Activated T-helper 1 cell treated with anti-CD3 and anti-CD28 coated beads, Interleukin-2, amount 50 U/mL, for 16 hours (primary cell): ENCODE measurements at places on chromosomes 11 and 22.

DNA sequence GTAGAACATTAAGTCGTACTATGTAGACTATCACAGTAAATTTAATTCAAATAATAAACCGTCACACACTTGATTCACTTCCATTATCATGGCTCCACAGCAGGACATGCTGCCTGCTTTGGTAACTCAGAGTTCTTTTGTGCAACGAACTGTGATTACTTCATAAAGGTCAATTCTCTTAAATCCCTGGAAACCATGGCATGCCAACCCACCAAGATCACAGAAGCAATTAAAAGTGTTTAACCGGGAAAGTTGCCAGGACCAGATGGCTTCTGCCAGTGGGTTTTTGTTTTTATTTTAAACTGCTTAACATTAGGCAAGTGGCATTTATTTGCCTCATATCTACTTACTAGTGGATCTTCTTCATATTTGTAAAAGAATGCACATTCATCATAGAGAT, 1162.1 kb downstream of the DLG2 start:
- no peak for DNase-seq

DNA sequence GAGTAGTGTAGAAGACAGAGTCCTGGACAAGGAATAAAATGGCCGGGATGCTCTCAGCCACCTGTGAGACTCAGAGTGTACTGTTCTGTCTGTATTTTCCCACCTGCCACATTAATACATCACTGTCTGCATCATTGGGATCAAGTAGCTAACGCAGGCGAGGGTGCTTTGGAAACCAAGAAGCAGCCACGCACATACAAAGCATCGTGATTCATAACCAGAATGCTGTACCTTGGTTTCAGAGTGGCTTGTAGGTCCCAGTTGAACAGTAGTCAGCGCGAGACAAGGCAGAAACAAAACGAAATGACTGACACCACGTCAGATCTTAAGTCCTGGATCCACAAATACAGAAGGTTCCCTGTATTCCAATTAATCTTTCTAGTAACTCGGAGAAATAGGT, 198.3 kb downstream of the GRIK4 start:
- no peak for DNase-seq

DNA sequence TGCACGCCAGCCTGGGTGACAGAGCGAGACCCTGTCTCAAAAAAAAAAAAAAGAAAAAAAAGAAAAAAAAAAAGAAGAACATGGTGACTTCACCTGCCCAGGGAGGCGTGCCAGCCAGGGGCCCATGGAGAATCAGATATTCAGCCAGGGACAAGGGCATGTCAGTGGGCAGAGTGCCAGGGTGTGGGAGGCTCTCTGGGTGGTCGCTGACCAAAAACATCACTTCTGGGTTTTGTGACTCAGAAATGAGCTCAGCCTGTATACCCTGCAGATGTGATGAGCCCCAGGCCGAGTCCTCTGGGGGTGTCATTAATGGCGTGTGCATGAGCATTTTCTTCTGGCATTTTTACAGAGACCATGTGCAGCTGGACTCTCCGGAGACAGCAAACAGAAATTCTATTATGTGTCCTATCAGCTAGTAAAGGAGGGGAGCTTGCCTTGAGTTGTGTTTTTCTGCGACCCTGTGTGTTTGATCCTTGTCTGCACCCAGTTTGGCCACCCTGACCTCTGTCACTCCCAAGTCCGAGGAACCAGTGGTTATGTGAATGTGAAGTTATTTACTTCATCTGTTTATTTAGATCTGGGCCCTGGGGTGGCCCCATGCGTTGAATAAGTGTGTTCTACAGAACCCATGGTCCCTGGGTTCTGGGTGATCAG, 53.6 kb downstream of the BCR start:
- no peak for DNase-seq

- DNase-seq, result no peak
These were observed 11.6 kb upstream of the CHADL start for GRCh38 chr22:41252365-41252764.

DNA sequence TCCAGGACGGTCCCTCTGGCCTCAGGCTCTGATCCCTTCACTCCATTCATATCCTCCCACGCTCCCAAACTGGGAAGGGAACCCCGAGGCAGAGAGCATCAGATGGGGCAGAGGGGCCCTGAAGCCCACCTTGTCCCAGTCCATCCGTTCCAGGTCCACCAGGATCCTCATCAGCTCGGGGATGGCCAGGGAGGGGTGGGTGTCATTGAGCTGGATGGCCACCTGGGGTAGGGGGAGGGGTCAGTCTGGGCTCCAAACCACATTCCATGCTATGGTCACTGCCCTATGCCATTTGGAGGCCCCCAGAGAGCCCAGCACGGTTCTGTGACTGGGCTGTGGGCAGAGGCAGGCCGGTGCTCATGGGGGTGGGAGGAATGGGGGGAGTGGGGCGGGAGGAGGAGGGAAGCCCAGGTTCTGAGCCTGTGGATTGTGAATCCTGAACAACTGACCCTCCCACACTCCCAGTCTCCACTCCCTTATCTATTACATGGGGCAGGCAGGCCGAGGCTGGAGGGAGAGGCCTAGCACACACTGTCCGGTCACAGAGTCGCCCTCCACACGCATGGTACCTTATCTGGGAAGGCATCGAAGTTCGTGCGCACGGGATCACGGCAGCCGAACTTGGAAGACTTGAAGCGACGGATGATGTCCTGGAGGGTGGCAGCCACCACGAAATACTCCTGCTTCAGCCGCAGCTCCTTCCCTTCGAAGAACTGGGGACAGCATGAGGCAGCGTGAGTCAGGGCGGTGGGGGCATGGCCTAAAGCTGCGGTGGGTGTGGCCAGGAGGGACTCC, 5.5 kb downstream of the PYGM start:
- no peak for DNase-seq

GRCh38 chr11:95231881-95232605, 1.0 kb upstream of the SESN3 start:
- DNase-seq, result peak; percentile 50

GRCh38 chr11:92361551-92361950, 136.9 kb downstream of the FAT3 start:
- DNase-seq, result no peak
